IMR-90 (cell line): ENCODE measurements at places on chromosomes 5 and 9.

GRCh38 chr5:22108545-22108944 is 744.6 kb downstream of the CDH12 start:
- DNase-seq: no peak

GRCh38 chr9:4679268-4680172 is at the start of gene CDC37L1:
TSS of gene CDC37L1 (plus strand) at chr9:4679569. CDS start at chr9:4679768, 199 bp downstream.
- peak; percentile 94 for DNase-seq

DNA sequence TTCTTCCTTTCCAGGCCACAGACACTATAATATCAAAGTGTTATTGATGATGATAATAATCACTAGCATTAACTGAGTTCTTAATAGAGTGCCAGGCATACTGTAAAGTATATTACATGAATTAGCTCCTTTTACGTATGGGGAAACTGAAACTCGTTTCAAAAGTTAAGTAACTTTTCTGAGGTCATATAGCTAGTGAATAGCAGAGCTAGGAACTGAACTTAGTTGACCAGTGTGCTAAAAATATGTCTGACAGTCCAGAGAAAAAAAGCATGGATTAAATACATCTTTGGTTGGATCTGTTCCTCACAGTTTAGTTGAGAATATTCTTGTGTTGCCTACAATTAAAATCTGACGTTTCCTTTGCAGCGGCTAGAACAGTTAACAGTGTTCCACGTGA is 18.4 kb upstream of the CATSPER3 start:
- DNase-seq: no peak

GRCh38 chr9:98038958-98039357 is 17.6 kb upstream of the NANS start:
- DNase-seq: no peak

DNA sequence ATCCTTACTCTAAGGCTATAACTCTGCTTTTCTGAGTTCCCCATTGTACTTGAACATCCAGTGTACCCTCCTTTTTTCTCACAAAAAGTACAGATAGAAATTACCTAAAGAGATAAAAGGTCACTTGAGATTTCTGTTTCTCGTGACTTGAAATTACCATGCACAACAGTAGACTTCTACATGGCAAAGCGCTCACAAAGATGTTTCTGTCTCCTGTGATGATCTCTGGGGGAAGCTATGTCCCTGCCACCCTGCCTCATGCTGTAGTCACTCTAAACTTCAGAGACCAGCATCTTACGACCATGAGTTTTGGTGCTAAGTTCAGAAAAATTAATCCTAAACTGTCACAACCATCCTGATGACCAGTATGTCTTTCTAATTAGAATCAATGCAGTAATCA is 36.2 kb downstream of the NFIB start:
- DNase-seq: no peak

- no peak for DNase-seq
Observed at GRCh38 chr5:101688156-101688555, 607.9 kb downstream of the SLCO4C1 start.

GRCh38 chr5:167271511-167271910 is 1019.9 kb upstream of the WWC1 start:
- no peak for DNase-seq

GRCh38 chr5:74326571-74327338 is 313.8 kb downstream of the ENC1 start:
- DNase-seq: peak; percentile 96

- no peak for DNase-seq
Observed at GRCh38 chr5:56881571-56881970, 27.8 kb upstream of the SETD9 start.

- no peak for DNase-seq
Observed at GRCh38 chr5:170360709-170361108, 28.5 kb downstream of the KCNMB1 start.

DNA sequence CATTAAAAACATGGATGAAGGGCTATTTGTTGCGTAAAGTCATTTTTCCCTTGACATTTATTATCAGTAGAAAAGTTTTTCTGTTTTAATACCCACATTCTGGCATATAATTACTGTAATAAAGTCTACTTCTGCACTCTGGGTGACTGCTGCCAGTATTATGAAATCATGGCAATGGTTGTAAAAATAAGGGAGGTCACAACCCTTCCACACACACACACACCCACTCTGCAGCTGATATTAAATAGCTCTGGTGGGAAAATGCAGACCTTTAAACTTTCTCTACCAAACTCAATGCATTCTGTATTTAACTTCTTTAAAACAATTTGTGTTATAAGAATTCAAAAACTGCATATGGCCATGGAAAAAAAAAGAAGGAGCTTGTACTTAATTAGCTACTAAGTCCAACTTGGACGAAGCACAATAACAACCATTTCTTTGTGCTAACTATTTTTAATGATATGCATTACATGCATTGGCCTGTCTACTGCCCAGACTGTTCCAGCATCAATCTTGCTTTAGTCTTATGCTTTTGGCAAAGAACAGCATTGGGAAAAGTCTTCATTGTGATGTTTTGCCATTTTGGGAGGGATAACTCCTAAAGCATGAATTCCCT is 137.6 kb upstream of the MAP3K1 start:
- no peak for DNase-seq

DNA sequence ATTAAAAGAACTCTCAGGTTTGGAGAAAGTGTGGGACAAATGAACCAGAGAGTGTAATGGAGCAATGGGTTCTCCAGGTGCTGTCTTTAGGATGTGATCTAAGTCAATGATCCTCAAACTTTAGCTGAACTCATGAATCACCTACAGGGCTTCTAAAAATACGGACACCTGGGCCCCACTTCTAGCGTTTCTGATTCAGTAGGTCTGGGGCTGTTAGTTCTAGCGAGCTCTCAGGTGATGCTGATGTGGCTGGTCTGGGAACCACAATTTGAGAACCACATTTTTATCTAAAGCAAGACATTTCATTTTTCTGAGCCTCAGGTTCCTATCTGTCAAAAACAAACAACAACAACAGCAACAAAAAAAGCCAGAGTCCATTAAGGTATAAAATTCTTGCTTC is 35.1 kb upstream of the PCA3 start:
- DNase-seq: no peak

- no peak for DNase-seq
Observed at GRCh38 chr9:128310461-128310860, 11.8 kb downstream of the TRUB2 start.

GRCh38 chr5:73266925-73267765 is 94.2 kb downstream of the TMEM174 start:
- DNase-seq: peak; percentile 31

- DNase-seq: peak; percentile 71
Observed at GRCh38 chr9:89278997-89279739, 31.8 kb upstream of the CKS2 start.

GRCh38 chr5:1735320-1735970 is 64.2 kb downstream of the MRPL36 start:
- DNase-seq: no peak

GRCh38 chr5:121628783-121629182 is 222.9 kb upstream of the FTMT start:
- DNase-seq: no peak

- DNase-seq: no peak
Observed at GRCh38 chr5:124507688-124508087, 238.8 kb downstream of the ZNF608 start.

DNA sequence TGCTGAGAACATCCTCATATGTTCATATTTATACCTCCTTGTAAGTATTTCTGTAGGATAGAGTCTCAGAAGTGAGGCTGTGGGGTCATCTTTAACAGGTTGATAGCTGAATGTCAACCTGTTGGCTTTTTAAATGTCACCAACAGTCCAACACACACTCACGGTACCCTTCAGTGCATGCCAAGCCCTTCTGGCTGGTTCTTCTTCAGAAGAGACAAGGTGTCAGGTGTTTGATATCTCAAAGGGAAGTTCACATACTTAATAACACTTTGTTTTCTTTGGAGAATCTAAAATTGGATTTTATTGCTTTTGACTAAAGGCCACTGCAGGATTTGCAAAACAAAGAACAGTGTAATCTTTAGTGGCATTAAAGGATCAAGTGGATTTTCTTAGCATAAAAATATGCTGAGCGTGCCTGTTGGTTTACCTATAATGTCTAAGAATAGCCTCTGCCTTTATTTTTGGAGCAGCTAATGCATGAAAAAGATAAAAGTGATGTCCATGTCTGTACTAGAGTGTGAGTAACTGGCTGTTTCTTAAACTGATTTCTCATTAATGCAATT is 58.2 kb downstream of the RGS3 start:
- DNase-seq: no peak

DNA sequence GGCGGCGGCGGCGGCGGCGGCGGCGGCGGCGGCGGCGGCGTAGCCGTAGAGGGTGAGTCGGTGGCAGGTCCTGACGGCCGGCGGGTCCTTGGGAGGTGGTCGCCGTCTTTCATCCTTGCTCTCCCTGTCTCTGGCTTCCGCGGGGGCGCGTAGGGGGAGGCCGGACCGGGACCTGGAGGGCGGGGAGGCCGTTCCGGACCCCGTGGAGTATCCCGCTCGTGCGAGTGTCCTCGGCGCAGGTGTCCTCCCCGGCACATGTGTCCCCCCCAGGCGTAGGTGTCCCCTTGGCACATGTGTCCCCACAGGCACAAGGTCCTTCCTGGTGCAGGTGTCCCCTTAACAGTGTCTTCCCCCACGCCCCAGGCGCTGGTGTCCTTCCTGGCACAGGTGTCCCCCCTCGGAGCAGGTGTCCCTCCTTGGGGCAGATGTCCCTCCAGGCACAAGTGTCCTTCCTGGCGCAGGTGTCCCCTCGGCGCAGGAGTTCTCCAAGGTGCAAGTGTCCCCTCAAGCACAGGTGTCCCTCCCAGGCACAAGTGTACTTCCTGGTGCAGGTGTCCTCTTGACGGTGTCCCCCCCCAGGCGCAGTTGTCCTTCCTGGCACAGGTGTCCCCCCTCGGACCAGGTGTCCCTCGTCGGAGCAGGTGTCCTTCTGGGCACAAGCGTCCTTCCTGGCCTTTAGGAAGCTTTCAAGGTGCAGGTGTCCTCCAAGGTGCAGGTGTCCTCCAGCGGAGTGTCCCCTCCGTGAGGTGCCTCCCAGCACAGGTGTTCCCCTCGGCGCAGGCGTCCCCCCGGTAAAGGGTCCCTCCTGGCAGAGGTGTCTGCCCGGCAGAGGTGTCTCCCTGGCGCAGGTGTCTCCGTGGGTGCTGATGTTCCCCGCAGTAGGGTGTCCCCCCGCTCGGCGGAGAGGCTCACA is 519 bp downstream of the EXOC3 start:
- no peak for DNase-seq

DNA sequence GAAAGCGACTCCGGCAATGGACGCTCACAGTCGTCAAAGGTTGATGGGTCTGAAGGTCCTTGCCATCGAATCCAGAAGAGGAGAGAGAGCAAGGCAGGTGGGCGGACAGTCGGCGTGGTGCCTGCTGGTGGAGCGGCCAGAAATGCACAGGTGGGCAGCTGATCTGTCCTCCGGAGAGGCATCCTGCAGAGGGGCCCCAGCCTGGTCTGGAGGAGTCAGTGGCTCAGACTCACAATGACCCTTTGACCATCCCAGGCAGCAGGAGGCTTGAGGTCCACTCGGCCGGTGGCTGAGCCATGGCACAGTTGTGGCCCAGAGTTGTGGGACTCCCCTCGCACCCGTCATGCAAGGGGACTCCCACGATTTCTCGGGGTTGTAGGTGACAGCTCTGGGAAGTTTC is 34.4 kb upstream of the FCN2 start:
- no peak for DNase-seq

- no peak for DNase-seq
Observed at GRCh38 chr9:10238087-10238486, 374.7 kb downstream of the PTPRD start.

- no peak for DNase-seq
Observed at GRCh38 chr9:126793686-126794417, 11.0 kb upstream of the ZBTB43 start.

GRCh38 chr5:3030511-3031165 is 279.2 kb upstream of the IRX2 start:
- no peak for DNase-seq

- no peak for DNase-seq
Observed at GRCh38 chr9:115002371-115003120, 72.2 kb upstream of the TNFSF8 start.

DNA sequence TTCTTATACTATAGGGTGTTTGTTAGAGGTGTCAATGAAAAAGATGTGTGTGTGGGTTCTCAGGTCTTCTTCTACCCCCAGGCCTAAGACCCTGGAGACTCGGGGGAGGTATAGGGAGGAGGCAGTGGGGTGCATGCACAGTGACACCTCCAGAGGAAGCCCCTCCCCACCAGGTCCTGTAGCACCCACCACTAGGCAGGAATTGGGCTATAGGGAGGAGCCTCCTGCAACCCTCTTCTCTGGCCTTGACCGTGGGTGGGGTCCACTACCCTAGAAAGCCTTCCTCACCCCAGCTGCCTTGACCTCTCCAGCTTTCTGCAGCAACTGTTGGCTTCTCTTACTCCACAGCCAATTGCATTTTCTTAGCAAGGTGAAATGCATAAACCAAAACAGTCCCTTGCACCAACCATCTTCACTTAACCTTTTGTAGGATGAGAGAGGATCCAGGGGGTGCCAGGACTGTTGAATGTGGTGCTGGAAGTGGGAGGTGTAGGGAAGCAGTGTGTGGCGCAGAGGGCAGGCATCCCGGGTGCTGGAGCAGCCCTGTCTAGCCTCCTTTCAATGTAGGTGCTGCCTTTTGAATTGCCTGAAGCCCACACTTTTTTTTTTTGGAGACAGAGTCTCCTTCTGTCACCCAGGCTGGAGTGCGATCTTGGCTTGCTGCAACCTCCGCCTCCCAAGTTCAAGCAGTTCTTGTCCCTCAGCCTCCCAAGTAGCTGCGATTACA is 128.5 kb downstream of the RGS3 start:
- no peak for DNase-seq

DNA sequence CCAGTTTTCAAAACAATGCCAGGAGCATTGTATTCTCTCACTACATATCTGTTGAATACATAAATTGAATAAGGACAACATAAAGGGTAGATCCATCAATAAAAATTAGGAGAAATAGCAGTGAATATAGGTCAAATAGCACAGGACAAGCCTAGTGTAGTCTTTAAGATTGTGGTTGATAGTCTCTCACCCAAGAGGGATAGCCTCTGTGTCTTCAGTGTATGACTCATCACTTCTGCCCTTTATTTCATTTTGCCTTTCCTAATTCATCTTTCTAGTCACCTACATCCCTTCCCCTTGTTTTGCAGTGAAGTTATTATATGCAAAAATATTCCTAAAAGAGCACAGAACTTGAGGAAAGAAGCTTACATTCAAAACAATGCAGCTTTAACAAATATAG is 335.0 kb upstream of the TUSC1 start:
- DNase-seq: no peak

DNA sequence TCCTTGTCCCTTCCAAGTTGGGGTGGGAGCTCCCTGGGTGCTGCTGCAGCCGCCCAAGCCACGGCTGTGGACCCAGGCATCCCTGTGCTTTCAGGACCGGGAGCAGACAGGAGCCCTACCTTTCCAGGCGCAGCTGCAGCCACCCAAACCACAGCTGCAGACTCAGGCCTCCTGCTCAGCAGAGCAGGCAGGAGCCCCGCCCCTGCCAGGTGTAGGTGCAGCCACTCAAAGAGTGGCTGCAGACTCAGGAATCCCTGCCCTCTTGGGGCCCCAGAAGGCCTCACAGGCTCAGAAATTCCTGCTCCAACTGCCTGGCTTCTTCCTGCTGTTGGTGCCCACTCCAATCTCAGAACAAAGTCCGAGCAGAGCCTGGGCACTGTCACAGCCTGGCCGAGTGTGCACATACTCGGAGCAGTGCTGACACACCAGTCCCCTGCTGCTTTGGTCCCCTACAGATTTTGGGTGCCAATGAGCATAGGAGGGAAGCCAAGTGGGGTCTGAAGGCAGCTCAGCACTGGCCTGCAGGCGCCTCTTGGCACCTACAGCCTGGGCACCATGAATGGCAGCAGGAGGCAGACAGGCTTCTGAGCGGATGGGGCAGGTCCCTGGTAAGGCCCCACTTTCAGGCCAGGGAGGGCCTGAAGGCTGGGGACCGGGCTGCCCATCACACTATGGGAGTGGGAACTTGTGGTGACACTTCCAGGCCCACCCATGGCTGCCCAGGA is 6.0 kb upstream of the TESK1 start:
- DNase-seq: no peak
